ENCODE measurements at places on chromosomes 1 and 21. TPM values are rescaled to one million over a fixed set of nuclear protein-coding genes. Genes with fewer than 3 reads are reported as not detected.

GRCh38 chr1:246213036-246213435, 294.0 kb downstream of the SMYD3 start:
- DNase-seq, result no peak
- H3K27me3 ChIP-seq, result no peaks in the 10 kb centered on the region
- H3K4me1 ChIP-seq, result no peaks in the 10 kb centered on the region
- H3K27ac ChIP-seq, result no peak overlapping the region
- no peaks in the 10 kb centered on the region for H3K36me3 ChIP-seq

DNA sequence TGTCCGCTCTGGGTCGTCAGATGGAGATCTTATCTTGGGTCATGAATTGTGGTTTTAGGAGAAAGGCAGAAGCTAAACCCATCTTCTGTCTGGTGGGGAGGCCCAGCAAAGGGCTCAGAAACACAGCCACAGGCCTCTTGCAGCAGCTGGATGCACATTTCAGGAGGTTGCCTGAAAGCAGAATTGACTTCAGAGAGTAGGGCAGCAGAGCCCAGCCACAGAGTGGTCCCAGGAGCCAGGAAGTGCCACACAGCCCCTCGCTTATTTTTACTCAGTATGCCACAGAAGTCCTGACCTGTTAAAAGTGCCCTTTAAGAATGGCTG, 8.3 kb upstream of the RIPK4 start:
- DNase-seq, result no peak
- H3K4me1 ChIP-seq, result peaks cover 10% of the 10 kb centered on the region
- H3K27me3 ChIP-seq, result peaks cover 96% of the 10 kb centered on the region
- H3K4me3 ChIP-seq, result no peak overlapping the region
- H3K27ac ChIP-seq, result no peak overlapping the region

GRCh38 chr1:52668711-52669110, 29.4 kb downstream of the COA7 start:
- no peak for DNase-seq
- H3K27me3 ChIP-seq, result no peaks in the 10 kb centered on the region
- H3K36me3 ChIP-seq, result no peaks in the 10 kb centered on the region
- peaks cover 2% of the 10 kb centered on the region for H3K4me1 ChIP-seq

DNA sequence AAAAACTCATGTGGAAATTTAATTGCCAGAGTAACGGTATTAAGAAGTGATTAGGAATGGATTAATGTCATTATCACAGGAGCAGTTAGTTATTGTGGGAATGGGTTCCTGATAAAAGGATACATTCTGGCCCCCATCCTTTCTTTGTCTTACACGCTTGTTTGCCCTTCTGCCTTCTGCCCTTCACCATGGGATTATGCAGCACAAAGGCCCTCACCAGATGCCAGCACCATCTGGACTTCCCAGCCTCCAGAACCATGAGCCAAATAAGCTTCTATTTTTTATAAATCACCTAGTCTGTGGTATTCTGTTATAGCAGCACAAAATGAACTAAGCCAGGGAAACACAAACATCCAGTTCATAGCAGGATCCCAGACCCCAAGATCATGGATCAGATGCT, 33.9 kb upstream of the POU2F1 start:
- H3K27me3 ChIP-seq, result no peaks in the 10 kb centered on the region
- no peaks in the 10 kb centered on the region for H3K36me3 ChIP-seq
- no peak for DNase-seq
- H3K4me1 ChIP-seq, result no peaks in the 10 kb centered on the region
- no peak overlapping the region for H3K27ac ChIP-seq
- no peak overlapping the region for H3K4me3 ChIP-seq

GRCh38 chr1:84360316-84360715, 38.0 kb upstream of the DNASE2B start:
- H3K36me3 ChIP-seq, result no peaks in the 10 kb centered on the region
- no peak overlapping the region for H3K4me3 ChIP-seq
- H3K27ac ChIP-seq, result no peak overlapping the region
- H3K4me1 ChIP-seq, result no peaks in the 10 kb centered on the region
- no peak for DNase-seq

DNA sequence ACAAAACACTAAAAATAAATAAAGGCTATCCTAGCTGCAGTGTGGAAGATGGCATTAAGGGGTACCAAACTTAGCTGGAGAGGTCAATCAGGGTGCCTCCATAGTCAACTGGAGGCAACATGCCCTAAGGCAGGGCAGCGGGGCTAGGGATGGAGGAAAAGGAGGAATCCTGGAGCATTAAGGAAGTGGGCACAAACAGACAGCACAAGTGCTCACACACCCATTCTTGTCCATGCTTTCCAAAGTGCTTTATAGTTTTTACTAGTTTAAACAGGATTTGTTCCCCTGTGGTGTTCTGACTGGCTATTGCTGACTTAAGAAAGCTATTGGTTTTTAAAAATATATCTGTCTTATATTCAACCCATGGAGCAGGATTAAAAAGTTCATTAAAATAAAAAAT, 33.3 kb downstream of the TCEANC2 start:
- H3K36me3 ChIP-seq, result peaks cover 10% of the 10 kb centered on the region
- H3K27me3 ChIP-seq, result no peaks in the 10 kb centered on the region
- no peak for DNase-seq
- no peaks in the 10 kb centered on the region for H3K4me1 ChIP-seq
- no peak overlapping the region for H3K4me3 ChIP-seq
- no peak overlapping the region for H3K27ac ChIP-seq

DNA sequence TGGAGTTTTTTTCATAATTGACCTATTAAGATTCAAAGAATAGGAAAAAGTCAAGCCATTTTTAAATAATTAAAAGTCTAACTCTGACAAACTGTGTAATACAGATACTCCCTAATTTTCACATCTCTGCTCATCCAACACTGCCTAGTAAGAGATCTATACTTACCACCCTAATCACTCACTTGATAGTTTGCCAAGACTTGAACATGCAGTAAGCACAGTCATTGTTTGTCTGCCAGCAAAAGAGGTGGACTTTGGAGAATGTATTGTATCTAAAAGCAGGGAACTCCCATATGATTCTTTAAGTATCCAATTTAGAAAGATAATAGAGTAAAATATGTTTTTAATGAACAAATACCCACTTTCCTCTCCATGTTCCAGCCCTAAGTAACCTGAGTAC, 15.5 kb downstream of the TMEM59 start:
- H3K27ac ChIP-seq, result no peak overlapping the region
- H3K4me1 ChIP-seq, result peaks cover 10% of the 10 kb centered on the region
- no peaks in the 10 kb centered on the region for H3K27me3 ChIP-seq
- DNase-seq, result no peak

GRCh38 chr1:56920591-56921001, 45.2 kb downstream of the C8B start:
- H3K36me3 ChIP-seq, result no peaks in the 10 kb centered on the region
- H3K4me1 ChIP-seq, result peaks cover 6% of the 10 kb centered on the region
- DNase-seq, result no peak
- H3K4me3 ChIP-seq, result no peak overlapping the region
- no peaks in the 10 kb centered on the region for H3K27me3 ChIP-seq

DNA sequence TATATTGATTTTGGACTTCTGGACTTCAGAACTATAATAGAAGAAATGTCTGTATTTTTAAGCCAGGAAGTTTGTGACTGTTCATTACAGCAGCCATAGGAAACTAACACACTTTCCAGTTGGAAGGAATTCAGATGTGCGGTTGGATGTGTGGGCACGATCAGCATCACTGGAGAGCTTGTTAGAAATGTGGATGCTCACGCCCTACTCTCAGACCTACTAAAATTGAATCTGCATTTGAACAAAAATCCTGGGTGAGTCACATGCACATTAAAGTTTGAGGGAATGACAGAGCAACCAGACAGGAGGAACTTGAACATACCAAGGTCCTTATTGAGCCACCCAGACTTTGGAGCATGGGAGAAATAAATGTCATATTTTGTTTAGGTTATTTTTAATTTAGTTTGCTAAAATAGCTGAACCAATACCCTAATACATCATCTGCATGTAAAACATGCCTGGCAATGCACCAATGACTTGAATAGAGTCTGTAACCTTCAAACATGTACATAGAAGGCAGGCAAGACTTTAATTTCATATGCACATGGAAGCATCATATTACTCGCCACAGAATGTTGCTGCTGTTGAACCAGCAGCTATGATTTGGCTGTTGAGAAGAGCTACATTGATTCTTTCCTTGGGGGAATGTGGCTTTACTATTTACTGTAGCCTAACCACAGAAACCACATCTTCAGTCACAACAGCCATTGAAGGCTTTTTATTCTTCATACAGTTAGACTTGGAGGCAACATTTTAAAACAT, 346.2 kb downstream of the BARHL2 start:
- no peaks in the 10 kb centered on the region for H3K27me3 ChIP-seq
- H3K27ac ChIP-seq, result no peak overlapping the region
- no peak overlapping the region for H3K4me3 ChIP-seq
- H3K4me1 ChIP-seq, result no peaks in the 10 kb centered on the region

DNA sequence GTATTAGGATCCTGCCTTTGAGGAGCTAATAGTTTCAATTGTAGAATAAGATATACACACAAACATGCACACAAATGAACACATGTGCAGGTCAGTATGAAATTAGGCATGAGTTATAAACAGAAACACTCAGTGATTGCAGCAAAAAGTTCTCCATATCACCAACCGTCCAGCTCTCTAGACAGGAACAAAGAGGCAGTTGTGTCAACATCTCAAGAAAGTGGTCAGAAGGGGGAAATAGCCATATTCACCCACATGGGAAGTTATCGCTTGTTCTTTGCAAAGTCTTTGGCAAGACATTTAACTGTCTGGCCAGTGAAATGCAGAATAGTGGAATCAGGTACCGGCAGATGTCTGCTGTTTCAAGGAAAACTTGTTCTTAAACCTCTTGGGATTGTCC, 29.4 kb upstream of the PIGC start:
- H3K4me3 ChIP-seq, result no peak overlapping the region
- no peak overlapping the region for H3K27ac ChIP-seq
- DNase-seq, result no peak
- H3K27me3 ChIP-seq, result no peaks in the 10 kb centered on the region
- H3K36me3 ChIP-seq, result no peaks in the 10 kb centered on the region

DNA sequence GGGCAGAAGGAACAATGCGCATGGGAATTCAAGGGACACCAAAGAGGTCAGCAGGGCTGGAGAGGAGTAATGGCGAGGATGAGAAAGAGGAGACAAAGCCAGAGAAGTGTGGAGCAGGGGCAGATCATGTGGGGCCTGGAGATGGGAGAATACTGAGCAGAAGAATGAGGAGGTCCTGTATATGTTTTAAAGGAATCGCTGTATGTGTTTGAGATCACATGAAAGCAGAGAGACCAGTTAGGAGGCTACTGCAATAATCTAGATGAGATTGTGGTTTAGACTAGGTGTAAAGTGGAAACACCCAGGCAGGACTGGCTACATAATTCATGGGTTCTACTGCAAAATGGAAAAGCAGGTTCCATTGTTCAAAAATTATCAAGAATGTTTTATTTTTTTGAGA, 33.3 kb upstream of the SLC30A10 start:
- no peak overlapping the region for H3K4me3 ChIP-seq
- no peaks in the 10 kb centered on the region for H3K36me3 ChIP-seq
- H3K4me1 ChIP-seq, result no peaks in the 10 kb centered on the region
- DNase-seq, result no peak

GRCh38 chr1:26539722-26540121, 10.2 kb downstream of the RPS6KA1 start:
- no peak for DNase-seq
- peak overlapping the region; percentile 9 for H3K27ac ChIP-seq
- no peaks in the 10 kb centered on the region for H3K36me3 ChIP-seq
- no peaks in the 10 kb centered on the region for H3K27me3 ChIP-seq
- peaks cover 24% of the 10 kb centered on the region for H3K4me1 ChIP-seq
- no peak overlapping the region for H3K4me3 ChIP-seq

- no peak for DNase-seq
- no peaks in the 10 kb centered on the region for H3K27me3 ChIP-seq
- peak overlapping the region; percentile 100 for H3K27ac ChIP-seq
- H3K4me1 ChIP-seq, result peaks cover 87% of the 10 kb centered on the region
These were observed 2.2 kb downstream of the MAP7D1 start for GRCh38 chr1:36157973-36158826.

DNA sequence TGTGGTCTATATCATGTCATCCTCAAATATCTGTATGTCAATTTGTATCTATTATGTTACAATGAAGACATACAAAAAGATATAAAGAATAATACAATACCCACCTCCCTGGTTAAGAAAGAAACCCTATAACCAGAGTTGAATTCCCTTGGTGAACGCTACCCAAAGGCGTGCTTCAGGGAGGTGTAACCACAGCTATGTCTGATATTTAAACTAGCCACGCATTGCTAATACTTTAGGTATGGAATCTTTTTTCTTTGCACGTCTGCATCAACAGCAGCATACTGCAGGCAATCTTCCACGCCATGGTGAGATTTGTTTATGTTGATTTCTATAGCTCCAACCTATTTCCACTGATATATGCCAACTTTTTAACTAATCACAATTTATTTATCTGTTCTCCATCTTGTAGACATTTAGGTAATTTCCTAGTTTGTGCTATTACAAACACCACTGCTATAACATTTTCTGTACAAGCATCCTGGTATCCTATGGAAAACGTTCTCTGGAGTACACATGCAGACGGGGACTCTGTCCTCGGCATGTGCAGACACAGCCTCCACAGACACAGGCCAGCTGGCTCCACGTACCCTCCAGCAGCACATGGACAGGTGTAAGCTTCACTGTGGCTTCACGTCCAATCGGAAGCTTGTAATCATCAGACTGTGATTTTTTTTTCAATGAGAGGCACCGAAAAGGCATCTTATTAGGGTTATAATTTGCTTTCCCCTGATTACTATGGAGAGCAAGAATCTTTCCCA, 58.5 kb downstream of the HSF2BP start:
- no peak overlapping the region for H3K27ac ChIP-seq
- H3K27me3 ChIP-seq, result no peaks in the 10 kb centered on the region
- no peak for DNase-seq
- H3K36me3 ChIP-seq, result no peaks in the 10 kb centered on the region
- peaks cover 16% of the 10 kb centered on the region for H3K4me1 ChIP-seq

DNA sequence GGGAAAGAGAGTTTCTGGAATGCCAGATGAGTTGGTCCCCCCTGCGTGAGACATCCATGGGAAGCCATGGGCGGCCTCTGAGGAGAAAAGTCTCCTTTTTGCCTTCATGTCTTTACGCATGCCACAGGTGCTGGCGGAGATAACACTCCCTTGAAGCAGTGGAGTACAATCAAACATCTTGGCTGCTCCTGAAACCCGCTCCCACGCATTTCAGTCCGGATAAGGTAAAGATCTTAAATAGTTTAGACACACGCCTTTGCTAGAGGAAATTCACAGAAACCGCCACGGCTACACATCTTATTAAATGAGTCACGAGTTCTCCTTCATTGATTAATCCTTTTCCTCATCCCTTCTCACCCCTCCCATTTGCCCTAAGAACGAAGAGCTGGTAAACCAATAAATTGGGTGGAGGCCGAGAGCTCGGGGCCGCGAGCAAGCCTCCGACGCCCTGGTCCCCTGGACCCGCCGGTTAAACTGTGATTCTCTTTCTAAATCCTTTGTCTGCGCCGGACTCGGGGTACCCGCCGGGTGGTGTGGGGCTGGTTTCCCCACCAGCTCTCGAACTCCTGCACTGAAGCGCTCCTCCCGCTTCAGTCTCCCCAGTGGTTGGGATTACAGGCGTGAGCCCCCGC, 6.6 kb upstream of the ZNF669 start:
- H3K4me1 ChIP-seq, result peaks cover 26% of the 10 kb centered on the region
- DNase-seq, result no peak
- no peaks in the 10 kb centered on the region for H3K36me3 ChIP-seq
- peak overlapping the region; percentile 88 for H3K4me3 ChIP-seq
- no peaks in the 10 kb centered on the region for H3K27me3 ChIP-seq

The COL16A1 gene
- 18.3 TPM for total RNA-seq

The PCP4 gene
- 5.4 TPM for total RNA-seq

The NOL9 gene
- total RNA-seq, result 13.4 TPM

The HEATR1 gene
- 12.8 TPM for total RNA-seq

The DTL gene
- total RNA-seq, result 0.30 TPM

The LCE1B gene
- not detected for total RNA-seq

The EDARADD gene
- 1.4 TPM for total RNA-seq

The SHISAL2A gene
- not detected for total RNA-seq

All from left ventricle myocardium inferior (tissue), 1 donor.